Panc1 (cell line): ENCODE measurements at places on chromosomes 16 and 17. TPM values are rescaled to one million over a fixed set of nuclear protein-coding genes. Genes with fewer than 3 reads are reported as not detected.

The RAMP2 gene
- 1.1 TPM for total RNA-seq

- DNase-seq: no peak
Observed at GRCh38 chr17:37025847-37026530, 77.2 kb downstream of the AATF start.

DNA sequence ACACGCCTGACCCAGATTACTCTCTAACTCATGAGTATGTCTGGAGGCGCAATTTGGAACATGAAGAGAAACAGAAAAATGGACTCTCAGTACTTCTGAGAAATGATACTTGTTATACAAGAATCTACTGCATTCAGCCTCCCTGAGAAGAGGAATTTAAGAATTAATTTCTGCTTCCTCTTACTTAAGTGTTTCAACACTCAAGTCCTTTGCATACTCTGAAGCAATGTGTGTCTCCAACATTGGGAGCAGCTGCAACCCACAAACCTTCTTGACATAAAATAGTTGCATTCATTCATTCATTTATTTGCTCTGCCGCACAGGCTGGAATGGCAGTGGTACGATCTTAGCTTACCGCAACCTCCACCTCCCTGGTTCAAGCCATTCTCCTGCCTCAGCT lies 199.8 kb downstream of the NPIPA7 start:
- no peak for DNase-seq

DNA sequence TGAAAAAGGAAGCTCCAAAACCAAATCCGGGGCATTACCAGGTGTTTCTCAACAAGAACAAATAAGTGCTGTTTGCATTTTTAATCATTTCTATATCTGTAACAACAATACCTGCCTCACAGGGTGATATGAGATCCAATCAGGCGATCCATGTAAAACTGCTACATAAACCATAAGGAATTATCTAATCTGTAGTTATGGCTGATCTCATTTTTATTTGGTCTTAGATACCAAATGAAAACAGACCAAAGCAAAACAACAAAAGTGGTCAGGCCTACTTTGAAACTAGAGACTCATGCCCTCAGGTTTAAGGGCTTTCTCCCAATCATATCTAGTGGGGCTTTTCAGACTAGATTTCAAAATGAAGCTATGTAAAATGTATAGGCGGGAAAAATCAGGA lies 28.3 kb downstream of the XPO6 start:
- no peak for DNase-seq
